Endodermal cell (in vitro differentiated cells): ENCODE measurements at places on chromosomes 3 and 15. TPM values are rescaled to one million over a fixed set of nuclear protein-coding genes. Genes with fewer than 3 reads are reported as not detected.

DNA sequence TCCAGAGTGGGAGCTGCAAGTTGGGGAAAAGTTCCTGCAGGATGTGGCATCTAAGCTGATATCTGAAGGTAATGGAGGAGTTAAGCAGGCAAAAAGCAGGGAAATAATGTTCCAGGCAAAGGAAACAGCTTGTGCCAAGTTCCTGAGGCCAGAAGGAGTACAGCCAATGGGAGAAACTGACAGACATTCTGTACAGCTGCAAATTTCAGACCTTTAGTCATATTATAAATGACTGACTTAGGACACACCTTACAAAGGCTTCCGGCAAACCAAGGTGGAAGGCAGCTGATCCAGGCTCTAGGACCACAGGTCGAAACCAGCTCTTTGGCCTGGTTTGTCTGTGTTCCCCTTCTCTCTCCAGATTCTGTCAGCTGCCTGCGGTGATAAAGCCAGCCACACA, 9.3 kb downstream of the WWTR1 start:
- no peak overlapping the region for H3K27ac ChIP-seq
- no peaks in the 10 kb centered on the region for H3K27me3 ChIP-seq
- peaks cover 40% of the 10 kb centered on the region for H3K36me3 ChIP-seq
- no peak overlapping the region for H3K4me3 ChIP-seq

Gene CHRM5
- total RNA-seq = not detected in 3 replicates

DNA sequence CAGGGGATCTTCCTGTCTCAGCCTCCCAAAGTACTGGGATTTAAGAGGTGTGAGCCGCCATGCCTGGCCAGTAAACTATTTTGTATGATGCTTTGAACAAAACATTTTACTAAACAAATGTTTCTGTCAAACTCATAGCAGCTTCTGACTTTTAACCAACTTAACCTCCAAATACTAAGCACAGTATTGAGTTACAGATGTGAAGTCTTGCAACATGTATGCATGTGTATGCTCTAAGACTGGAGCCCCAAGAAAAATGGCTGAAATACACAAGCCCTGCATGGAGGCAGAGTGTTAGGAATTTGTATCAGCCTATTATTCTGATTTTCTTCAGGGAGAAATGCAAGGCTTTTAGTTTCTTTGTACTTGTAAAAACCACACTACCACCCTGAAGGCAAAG, 137.1 kb downstream of the CBLB start:
- no peak overlapping the region for H3K4me3 ChIP-seq
- H3K27ac ChIP-seq = no peak overlapping the region
- H3K36me3 ChIP-seq = peaks cover 18% of the 10 kb centered on the region
- H3K4me1 ChIP-seq = no peaks in the 10 kb centered on the region
- no peaks in the 10 kb centered on the region for H3K27me3 ChIP-seq
- DNase-seq = no peak

DNA sequence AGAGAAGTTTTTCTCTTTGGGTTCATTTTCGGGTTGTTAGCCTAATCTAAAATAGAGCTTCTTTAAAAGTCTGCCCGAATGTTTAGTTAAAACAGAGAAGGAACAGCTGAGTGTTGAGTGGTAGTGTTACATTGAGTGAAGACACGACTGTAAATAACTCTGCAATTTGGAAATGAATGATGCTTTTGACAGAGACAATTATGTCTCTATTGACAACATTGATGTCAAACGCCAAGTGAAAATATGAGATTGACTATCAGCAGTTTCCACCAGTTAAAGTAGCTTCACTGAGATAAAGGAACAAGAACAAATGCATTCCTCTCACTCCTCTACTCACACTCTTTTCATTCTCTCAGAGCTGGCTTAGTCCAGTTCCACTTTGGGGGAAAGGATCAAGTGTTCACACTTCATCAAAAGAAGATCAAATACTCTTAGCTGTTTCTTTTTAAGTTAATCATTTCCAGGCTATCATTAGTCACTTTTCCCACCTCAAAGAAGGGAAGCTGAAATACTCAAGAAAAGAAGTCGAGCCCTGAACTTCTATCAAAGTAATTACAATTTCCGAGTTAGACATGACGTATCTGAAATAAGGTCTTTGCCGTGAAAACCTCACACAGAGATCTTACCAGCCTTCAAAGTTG, 399.1 kb upstream of the DPH6 start:
- no peak for DNase-seq
- H3K4me3 ChIP-seq = no peak overlapping the region
- H3K27ac ChIP-seq = no peak overlapping the region
- H3K27me3 ChIP-seq = no peaks in the 10 kb centered on the region

DNA sequence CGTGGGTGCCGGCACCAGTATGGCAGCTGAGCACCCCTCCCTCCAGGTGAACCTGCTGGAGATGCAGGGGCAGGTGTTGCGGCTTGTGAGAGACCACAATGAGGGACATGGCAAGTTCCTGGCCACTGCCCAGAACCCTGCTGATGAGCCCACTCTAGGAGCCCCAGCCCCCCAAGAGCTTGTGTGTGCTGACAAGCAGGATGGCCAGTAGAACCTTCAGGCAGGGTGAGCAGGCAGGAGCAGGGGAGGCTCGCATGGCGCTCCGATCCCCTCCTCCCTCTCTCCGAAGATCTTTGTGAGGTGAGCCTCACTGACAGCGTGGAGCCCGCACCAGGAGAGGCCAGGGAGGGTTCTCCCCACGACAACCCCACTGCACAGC, 29.8 kb downstream of the NGRN start:
- no peaks in the 10 kb centered on the region for H3K4me1 ChIP-seq
- H3K27ac ChIP-seq = no peak overlapping the region
- no peaks in the 10 kb centered on the region for H3K36me3 ChIP-seq
- no peaks in the 10 kb centered on the region for H3K27me3 ChIP-seq
- peak; percentile 44 for DNase-seq

DNA sequence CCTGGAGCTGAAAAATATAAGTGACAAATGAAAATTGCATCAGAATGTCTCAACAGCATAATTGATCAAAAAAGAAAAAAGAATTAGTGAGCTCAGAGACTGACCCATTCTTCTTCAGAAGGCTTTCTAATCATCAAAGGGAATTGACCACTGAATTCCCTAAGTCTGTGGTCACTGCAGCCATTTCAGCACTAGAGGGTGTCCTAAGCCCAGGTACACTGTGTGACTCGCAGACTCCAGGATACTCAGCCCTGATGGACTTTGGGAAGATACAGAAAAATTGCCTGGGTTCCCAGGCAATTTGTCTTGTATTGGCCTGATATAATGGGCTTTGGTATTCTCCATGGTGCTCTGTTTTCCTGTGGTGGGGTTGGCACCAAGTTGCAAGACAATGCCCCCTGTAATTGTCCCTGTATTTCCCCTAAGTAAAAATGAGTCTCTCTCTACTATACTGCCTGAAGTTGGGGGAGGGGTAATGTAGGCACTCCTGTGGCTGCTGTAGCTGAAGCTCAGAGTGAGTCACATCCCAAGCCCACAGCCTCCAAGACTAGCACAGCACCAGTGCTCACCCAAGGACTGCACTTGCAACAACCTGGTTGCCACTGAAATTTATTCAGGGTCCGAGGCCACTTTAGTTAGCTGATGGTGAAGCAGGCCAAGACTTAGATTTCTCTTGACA, 256.0 kb upstream of the STAC start:
- no peaks in the 10 kb centered on the region for H3K27me3 ChIP-seq
- DNase-seq = peak; percentile 90
- H3K4me1 ChIP-seq = peaks cover 2% of the 10 kb centered on the region
- no peaks in the 10 kb centered on the region for H3K36me3 ChIP-seq
- H3K4me3 ChIP-seq = no peak overlapping the region
- H3K27ac ChIP-seq = no peak overlapping the region

Gene ITGB5
- total RNA-seq = 321 and 329 TPM in 2 replicates

Gene GP5
- 0.09 TPM in 1 of 2 replicates, not detected in the other for total RNA-seq

DNA sequence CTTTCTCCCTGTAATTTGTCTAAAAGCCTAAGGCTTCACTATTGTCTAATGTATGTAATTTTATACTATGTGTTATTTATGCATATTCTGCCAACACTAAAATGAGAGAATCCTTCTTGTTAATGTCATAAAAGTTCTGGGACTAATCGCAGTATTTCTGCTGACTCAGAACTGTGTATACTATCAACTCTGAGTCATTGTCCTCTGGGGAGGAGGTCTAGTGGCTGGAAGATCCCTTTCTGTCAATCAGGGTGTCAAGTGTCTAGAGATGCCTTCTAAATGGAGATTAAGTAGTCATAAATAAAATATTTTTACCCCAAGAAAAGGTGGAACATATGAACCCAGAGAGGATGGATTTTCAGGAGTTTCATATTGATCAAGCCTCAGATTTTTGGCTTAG, 473.4 kb downstream of the AGBL1 start:
- no peaks in the 10 kb centered on the region for H3K36me3 ChIP-seq
- no peak overlapping the region for H3K27ac ChIP-seq
- H3K4me3 ChIP-seq = no peak overlapping the region
- peaks cover 4% of the 10 kb centered on the region for H3K4me1 ChIP-seq
- peaks cover 19% of the 10 kb centered on the region for H3K27me3 ChIP-seq
- DNase-seq = no peak

DNA sequence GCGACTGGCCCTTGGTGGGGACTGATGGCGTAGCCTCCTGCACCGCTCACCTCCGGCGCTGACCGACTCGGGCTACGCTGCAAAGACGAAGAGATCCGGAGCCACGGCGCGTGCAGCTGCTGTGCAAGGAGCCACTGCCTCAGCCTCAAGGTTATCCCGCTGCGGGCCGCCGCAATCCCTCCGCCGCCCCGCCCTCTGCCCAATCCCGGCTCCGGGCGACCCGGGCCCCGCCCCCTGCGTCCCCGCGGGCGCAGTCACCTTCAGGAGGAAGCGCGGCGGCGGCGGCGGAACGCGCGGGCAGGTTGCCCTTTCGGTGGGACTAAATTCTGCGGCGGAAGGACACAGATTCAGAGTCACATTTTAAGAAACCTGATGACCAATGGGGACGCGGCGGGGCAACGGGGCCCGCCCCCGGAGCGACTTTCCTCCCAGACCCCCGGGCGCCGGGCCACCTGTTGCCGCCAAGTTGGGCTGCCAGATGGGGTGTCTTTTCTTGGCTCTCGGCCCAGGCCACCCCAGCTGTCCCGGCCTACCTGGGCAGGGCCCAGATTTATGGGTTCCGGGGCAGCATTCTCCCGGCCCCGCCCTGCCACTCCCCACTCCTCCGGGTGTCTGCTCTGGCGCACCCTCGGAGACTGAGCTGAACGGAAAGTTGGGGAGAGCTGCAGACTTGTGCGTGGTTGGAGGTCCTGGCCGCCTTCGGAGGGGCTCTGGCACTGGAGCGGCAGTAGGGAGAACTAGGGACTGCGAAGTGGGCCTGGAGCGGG, at the start of gene PKM:
Gene PKM, minus strand, starts transcription at position 125 of the 767 bp plus-strand sequence. CDS start 12,093 bp downstream, outside the sequence.
- peak within 1 kb of the TSS; percentile 96 for H3K27ac ChIP-seq
- peaks cover 9% of the 10 kb centered on the region for H3K27me3 ChIP-seq
- peak within 1 kb of the TSS; percentile 99 for H3K4me3 ChIP-seq
- H3K36me3 ChIP-seq = peaks cover 26% of the 10 kb centered on the region
- H3K4me1 ChIP-seq = peaks cover 7% of the 10 kb centered on the region

DNA sequence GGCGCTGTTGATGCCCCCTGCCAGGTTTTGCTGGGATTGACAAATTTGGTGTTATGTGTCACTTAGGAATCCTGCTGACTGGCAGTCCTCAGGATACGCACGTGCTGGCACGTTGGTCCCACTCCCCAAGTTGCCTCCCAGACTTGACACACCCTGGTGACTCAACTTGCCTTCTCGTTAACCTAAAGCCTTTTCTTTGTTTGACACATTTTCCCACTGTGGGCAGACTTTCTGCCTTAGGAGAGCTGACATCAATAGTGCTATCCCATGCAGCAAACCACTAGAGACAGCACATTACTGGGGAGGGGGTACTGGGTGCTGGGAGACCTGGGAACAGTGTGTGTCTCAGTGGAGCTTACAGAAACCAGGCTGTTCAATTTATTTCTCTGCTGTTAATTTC, 104.3 kb downstream of the OXNAD1 start:
- no peaks in the 10 kb centered on the region for H3K27me3 ChIP-seq
- DNase-seq = peak; percentile 74
- H3K4me3 ChIP-seq = peak overlapping the region; percentile 31
- peak overlapping the region; percentile 51 for H3K27ac ChIP-seq
